Activated gamma-delta T cell treated with Interleukin-2 at 50 U/mL for 16 hours (primary cell): ENCODE measurements at places on chromosomes 1 and 21.

GRCh38 chr1:55472115-55472514 lies 257.0 kb upstream of the USP24 start:
- no peak for DNase-seq

- no peak for DNase-seq
Measured at GRCh38 chr1:163983097-163983496, 575.9 kb upstream of the PBX1 start.

GRCh38 chr1:155951753-155952504 lies 10.5 kb downstream of the RXFP4 start:
- no peak for DNase-seq

DNA sequence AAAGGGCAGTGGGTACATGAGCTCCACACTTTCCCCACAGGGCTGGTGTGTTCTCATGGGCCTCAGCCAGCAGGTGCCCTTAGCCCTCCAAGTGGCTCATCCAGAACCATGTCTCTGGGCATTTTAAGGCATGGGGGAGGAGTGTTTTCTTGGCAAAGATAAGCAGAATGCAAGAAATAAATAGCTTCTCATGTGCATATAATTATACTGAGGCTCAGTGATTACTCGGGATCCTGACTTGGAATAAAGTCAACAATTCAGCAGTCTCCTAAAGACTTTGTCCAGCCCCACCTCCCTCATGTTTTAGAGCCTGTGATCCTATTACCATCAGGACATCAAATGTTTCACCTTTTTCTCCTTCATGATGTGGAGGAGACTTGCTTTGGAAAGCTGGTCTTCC lies 92.7 kb upstream of the COG2 start:
- no peak for DNase-seq

DNA sequence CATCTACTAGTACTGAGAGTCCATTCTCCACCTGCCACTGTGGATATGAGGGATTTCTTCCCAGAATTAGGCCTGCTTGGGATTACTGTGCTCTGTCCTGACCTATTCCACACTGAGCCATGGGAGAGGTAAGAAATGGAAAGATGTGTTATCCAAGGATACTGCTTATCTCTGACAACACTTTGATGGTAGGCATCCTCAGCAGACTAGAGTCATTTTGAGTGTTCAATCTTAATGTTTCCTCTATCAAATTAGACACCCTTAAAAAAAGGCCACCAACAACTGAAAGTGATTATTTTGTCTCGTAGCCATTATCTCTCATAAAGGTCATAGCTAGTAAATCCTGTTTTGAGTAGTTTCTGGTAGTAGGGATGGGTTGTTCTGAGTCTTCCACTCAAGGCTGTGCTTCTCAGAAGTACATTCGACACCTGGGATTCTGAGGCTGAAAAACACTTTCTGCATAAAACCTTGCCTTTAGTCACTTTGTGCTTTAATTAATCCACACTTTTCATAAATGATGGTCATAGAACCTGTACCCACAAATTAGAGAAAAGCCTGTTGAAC lies 8.8 kb downstream of the ATPAF1 start:
- DNase-seq, result no peak

DNA sequence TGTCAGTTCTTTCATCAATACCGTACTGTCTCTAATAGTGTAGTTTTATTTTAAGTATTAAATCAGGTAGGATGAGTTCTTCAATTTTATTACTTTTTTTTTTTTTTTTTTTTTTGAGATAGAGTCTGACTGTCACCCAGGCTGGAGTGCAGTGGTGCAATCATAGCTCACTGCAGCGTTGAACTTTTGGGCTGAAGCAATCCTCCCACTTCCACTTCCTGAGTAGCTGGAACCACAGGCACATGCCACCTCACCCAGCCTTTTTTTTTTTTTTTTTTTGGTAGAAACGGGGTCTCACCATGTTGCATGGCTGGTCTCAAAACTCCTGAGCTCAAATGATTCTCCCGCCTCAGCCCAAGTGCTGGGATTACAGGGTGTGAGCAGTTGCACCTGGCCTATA lies 44.3 kb downstream of the INAVA start:
- DNase-seq, result no peak

- DNase-seq, result no peak
Measured at GRCh38 chr1:232608427-232608826, 21.5 kb downstream of the SIPA1L2 start.

DNA sequence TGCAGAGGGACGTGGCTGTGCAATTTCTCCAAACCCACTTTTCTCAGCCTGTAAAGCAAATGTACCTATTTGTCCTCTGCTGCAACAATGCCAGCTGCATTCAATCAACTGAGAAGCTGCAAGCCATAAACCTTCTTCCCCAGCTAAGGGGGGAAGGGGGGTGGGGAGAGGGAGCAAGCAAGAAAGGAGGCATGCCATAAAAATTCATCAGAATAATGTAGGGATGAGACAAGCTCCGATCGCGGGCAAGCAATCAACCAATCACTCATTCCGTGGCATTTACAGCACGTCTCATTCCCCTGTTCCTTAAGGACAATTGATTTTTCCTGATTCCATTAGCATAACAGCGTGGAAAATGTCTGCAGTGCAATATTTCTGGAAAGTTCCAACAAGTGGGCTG lies 144.8 kb downstream of the DMRTA2 start:
- no peak for DNase-seq

- no peak for DNase-seq
Measured at GRCh38 chr1:235401251-235401650, 34.0 kb downstream of the TBCE start.

DNA sequence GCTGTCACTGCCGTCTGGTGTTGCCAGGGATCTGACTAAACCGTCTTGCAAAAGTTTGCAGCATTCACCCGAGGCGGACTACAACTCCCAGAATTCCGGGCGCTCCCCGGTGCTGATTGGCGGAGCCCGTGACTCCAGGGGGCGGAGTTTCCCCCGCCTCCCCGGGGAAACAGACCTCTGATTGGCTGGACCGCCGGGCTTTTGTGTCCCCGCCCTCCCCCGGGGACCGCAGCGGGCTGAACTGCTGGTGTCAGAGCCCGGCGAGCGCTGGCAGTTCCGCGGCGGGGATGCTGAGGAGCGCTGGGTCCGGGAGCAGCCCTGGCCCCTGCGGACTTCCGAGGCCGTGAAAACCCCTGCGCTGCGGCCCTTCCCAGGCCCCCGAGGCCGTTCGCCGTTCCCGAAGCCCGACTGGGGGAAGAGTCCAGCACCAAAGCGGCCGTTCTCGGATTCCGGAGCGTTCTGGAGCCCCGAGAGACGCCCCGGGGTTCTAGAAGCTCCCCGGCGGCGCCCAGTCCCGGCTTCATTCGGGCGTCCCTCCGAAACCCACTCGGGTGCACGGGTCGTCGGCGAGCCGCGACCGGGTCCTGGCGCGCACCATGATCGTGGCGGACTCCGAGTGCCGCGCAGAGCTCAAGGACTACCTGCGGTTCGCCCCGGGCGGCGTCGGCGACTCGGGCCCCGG lies at the start of gene SESN2:
Gene SESN2 (plus strand): TSS at position 267 of the 682 bp plus-strand sequence. CDS start 330 bp downstream, at position 597.
- DNase-seq, result peak; percentile 99

GRCh38 chr21:43824333-43825241 lies 35.2 kb downstream of the RRP1 start:
- no peak for DNase-seq

GRCh38 chr1:206803221-206803730 lies 31.0 kb upstream of the IL10 start:
- peak; percentile 73 for DNase-seq

GRCh38 chr1:78177708-78178270 lies 132.0 kb downstream of the GIPC2 start:
- no peak for DNase-seq

- DNase-seq, result no peak
Measured at GRCh38 chr1:161879261-161879660, 113.1 kb downstream of the ATF6 start.

GRCh38 chr21:34603710-34604057 lies 11.2 kb downstream of the RCAN1 start:
- DNase-seq, result no peak

- DNase-seq, result no peak
Measured at GRCh38 chr1:49448200-49448599, 575.6 kb downstream of the AGBL4 start.

GRCh38 chr1:228226956-228227791 lies 19.3 kb downstream of the OBSCN start:
- no peak for DNase-seq

DNA sequence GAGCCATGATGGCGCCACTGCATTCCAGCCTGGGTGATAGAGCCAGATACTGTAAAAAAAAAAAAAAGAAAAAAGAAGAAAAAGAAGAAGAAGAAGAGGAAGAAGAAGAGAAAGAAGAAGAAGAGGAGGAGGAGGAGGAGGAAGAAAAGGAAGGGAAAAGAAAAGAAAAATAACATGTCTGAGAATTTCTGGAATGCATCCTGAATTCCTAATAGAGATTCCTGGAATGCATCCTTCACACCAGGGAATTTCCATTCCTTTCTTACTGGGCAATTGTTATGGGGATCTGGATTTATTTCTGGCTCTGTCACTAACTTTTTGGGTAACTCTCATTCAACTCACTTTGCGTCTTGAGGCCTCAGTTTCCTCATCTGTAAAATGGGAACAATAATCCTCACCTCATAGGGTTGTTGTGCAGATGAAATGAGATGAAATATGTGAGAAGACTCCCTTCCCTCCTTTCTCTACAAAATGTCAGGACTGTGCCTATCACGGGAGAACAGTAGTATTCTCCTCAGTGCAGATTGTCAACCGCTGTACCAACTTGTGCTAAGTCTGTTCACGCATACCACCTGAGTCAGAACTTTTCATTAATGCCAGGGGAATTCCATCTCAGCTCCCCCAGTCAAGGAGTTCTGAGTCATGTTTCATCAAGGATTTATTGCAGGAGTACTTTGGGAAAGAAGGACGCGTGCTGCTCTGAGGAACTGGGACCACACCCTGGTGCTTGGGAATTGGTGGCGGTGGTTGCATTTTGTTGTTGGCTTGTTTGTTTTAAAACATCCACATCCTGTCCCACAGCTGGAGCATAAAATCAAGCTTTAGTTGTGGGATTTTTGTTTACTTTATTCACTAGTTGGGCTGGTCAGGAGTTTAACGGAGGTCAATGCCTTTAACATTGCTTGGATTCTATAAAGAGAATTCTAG lies 42.4 kb upstream of the ROR1 start:
- no peak for DNase-seq

- DNase-seq, result no peak
Measured at GRCh38 chr1:164452549-164452948, 106.4 kb upstream of the PBX1 start.

- no peak for DNase-seq
Measured at GRCh38 chr21:38323721-38324531, 67.1 kb downstream of the KCNJ15 start.

GRCh38 chr1:91672601-91673161 lies 172.0 kb downstream of the CDC7 start:
- no peak for DNase-seq

GRCh38 chr1:52713590-52713989 lies 12.7 kb upstream of the ZYG11B start:
- no peak for DNase-seq

- no peak for DNase-seq
Measured at GRCh38 chr1:41557751-41558455, 73.4 kb upstream of the EDN2 start.

DNA sequence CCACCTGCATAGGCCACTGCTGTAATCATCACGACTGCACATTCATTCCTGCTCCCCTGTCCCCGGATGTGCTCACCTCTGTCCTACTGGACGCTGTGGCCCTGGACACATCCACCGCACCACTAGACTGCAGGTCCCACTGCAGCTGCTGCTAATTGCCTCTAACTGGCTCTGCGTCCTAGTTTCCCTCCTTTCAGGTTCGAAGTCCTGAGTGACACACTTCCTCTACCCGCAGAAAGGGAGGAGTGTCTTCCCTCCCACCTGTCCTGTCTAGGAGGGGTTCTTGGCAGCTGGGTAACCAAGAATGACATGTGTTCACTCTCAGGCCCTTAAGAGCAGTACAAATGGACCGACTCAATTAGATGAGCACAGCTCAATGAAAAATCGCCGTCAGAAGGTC lies 40.5 kb upstream of the ITPKB start:
- DNase-seq, result no peak

- DNase-seq, result no peak
Measured at GRCh38 chr1:160774886-160775719, 20.9 kb upstream of the LY9 start.

- DNase-seq, result no peak
Measured at GRCh38 chr1:16966282-16966681, 14.1 kb downstream of the MFAP2 start.

DNA sequence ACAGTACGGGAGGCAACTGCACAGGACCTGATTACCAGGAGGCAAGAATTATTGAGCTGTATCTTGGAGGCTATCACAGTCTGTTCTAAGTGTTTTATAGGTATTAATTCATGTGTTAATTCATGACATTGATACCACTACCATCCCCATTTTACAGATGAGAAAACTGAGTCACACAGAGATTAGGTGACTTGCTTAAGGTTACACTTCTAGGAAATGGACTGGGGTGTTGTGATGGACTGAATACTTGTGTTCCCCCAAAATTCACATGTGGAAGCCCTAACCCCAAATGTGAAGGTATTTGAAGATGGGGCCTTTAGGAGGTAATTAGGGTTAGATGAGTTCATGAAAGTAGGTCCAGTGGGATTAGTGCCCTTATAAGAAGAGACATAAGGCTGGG lies 10.1 kb upstream of the TRIM63 start:
- no peak for DNase-seq

GRCh38 chr1:47243910-47244309 lies 11.9 kb upstream of the TAL1 start:
- DNase-seq, result no peak

DNA sequence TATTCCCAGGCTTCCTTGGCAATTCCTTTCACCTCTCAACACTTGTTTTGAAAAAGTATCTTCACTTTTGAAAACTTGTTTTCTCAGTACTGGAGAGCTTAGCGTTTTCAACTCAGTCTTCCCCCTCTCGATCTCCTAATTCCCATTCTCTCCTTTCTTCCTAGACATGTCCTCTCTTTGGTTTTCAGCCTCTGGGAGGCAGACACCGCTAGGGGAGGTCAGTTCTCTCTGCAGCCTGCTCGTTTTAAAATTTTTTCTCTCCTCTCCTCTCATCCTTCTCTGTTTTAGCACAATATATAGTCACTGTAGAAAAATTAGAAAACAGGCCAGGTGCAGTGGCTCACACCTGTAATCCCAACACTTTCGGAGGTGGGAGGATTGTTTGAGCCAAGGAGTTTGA lies 12.6 kb upstream of the RHEX start:
- no peak for DNase-seq

GRCh38 chr1:175933801-175934200 lies 190.4 kb upstream of the TNR start:
- DNase-seq, result no peak

- no peak for DNase-seq
Measured at GRCh38 chr21:45073301-45074047, 906 bp upstream of the ADARB1 start.

DNA sequence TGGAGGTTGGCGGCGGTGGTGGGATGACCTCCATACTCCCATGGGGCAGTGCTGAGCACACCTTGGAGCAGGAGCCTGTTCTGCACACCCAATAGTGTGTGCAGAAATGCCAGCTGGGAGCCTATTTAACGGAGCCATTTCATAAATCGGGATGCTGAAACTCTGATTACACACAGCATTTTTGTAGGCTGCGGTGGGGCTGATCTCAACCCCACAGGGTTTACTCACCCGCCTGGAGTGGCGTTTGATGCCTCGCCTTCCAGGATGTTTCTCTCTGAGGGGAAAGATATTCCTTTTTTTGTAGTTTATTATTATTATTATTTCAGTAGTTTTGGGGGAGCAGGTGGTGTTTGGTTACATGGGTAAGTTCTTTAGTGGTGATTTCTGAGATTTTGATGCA lies 82.6 kb upstream of the WDR26 start:
- no peak for DNase-seq

- DNase-seq, result no peak
Measured at GRCh38 chr1:15081102-15081501, 72.4 kb upstream of the TMEM51 start.
